Amniotic stem cell (primary cell): ENCODE measurements at places on chromosomes 1 and 21.

GRCh38 chr1:87356591-87356990 lies 27.9 kb downstream of the LMO4 start:
- DNase-seq: no peak

DNA sequence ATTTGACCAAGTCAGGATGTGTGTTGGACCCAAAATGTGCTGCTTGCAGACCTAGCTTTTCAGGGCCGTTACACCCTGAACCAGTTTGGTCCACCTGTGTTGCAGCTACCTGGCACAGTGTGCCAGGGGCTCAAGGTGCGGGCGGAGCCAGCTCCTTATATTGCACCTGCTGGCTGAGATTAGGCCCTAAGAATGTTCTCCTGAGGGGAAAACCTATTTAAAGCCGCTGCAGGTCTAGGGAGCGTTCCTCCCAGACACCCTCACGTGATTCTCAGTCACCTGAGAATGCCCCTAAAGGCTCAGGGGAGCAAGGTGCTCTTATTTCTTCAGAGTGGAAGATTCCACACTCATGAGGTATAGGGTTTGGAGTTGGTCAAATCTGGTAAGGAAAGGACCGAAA lies 12.0 kb downstream of the GSTM3 start:
- DNase-seq: no peak

GRCh38 chr1:226751703-226752102 lies 12.6 kb upstream of the ITPKB start:
- no peak for DNase-seq

GRCh38 chr1:3053986-3054385 lies 15.0 kb upstream of the PRDM16 start:
- no peak for DNase-seq

- no peak for DNase-seq
Observed at GRCh38 chr1:161351482-161351881, 16.2 kb downstream of the CFAP126 start.

GRCh38 chr21:26686278-26686677 lies 113.2 kb upstream of the CYYR1 start:
- no peak for DNase-seq

GRCh38 chr1:184340984-184341383 lies 45.8 kb upstream of the C1orf21 start:
- DNase-seq: no peak

- DNase-seq: no peak
Observed at GRCh38 chr1:14926229-14926628, 227.3 kb upstream of the TMEM51 start.
